ENCODE measurements at places on chromosomes 11 and 22. TPM values are rescaled to one million over a fixed set of nuclear protein-coding genes. Genes with fewer than 3 reads are reported as not detected.

GPHA2 gene
- total RNA-seq, result not detected

DNA sequence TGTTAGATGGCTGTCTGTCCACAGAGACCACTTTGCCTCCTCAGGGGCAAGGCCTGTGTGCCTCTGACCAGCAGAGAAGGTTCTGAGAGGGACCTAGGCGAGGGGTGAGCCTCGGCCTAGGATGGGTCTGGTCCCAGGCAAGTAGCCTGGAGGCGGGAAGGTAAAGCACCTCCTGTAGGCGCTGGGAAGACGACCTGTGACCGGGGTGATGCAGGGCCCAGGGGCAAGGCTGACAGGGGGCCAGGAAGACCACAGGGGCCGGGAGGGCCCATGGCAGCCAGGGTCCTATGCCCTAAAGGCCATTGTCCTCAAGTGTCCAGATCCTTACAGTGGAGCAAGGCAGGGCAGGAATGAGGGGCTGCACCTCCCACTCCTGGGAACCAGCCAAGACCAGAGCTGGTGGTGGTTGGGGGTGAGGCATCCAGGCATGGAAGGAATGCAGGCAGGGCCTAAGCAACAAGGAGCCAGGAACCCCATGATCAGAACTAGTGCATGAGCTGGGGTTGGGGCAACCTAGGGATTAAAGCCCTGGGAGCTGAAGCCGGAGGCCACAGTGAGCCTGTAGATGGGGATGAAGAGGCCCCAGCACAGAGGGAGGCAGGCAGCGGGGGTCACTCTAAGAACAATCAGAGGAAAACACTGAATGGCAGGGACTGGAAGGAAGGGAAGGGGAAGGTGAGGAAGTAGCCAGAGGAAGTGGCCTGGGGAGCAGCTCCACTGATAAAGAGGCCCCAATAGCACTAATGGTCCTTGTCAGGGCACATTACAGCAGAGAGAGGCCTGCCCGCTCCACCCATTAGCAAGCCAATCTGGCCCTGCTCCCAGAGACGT, 32.9 kb upstream of the KLHL35 start:
- no peak for DNase-seq

DNA sequence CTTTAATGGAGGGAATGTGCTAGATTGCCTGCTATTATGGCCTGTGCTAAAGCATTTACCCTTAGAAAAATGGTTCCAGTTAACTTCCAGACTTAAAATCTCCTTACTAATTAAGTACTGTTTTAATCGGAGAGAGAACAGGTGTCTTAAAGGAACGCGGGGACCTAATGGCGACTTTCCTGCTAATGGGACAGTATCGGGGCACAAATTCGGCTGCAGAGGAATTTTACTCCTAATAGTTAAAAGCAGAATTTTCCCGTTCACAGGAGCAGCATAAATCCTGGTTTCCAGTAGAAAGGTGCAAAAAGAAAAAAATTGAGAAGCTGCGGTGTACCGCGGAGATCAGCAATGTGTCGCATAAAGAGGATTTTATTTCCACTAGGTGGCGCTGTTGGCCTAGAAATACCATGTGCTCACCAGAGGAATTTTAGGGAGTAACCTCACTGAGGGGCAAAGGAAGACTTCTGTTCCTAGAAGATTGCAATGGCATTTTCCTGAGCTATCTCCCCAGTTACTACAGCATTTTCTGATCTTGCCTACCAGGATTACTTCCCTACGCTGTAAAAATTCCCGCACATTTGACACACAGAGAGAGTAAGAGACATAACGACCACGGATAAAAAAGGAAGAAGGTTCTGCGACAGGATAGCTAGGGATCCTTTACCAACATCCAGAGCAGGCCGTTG, 44.5 kb downstream of the ZNF280B start:
- DNase-seq, result no peak

DNA sequence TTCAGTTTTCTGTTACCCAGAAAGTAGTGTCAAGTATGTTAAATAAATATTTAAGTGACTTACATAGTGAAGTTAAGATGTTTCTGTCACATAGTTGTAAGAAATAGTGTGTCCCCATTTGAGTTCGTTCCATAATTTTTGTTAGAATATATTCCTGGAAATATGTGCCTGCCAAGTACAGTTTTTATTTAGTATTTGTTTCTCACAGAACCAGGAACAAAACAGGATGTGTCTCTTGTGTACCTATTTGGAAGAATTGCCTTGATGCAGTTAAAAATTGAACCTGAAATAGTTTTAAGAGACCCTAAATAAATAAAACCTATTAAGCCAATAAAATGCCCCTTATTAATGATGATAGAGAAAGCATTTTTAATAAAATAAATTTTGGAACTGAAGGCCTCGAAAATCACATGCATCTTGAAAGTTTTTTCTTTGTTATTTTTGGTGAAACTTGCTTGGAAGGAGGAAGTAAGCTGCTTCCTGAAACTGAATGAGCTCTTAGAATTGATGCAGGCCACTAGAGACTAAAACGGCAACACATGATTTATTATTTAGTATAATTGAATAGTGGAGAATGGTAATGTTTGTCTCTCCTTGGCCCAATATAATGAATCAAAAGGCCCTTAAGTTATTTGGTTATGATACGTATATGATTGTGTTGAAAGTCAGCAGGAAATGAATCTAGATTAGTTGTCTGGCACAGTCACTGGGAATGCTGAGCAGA, 55.9 kb downstream of the SWAP70 start:
- DNase-seq, result no peak

DNA sequence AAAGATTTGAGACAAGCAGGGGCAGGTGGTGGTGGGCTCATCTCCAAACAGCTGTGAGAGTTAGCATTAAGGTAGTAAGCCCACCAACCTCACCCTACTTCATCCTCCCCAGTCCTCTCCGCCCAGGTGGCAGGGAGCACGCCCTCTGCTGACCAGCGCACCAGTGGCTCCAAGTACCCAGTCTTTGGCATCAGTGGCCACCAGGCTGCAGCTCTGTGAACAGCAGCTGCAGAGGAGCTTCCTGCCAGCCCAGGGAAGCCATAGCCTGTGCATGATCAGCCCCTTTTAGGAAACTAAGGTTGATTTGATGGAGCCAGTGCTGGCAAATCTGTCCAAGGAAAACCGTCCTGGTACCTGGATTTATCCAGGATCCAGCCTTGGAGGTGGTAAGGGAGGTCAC, 21.7 kb downstream of the CAVIN3 start:
- peak; percentile 69 for DNase-seq

KRTAP5-4 gene
- total RNA-seq, result not detected

GRCh38 chr11:16402654-16403447, 46.5 kb upstream of the SOX6 start:
- no peak for DNase-seq

GRCh38 chr11:126156814-126157213, 54.6 kb downstream of the RPUSD4 start:
- no peak for DNase-seq

ARFGAP3 gene
- total RNA-seq, result 22.3 TPM
